ENCODE measurements at places on chromosomes 7 and 10.

DNA sequence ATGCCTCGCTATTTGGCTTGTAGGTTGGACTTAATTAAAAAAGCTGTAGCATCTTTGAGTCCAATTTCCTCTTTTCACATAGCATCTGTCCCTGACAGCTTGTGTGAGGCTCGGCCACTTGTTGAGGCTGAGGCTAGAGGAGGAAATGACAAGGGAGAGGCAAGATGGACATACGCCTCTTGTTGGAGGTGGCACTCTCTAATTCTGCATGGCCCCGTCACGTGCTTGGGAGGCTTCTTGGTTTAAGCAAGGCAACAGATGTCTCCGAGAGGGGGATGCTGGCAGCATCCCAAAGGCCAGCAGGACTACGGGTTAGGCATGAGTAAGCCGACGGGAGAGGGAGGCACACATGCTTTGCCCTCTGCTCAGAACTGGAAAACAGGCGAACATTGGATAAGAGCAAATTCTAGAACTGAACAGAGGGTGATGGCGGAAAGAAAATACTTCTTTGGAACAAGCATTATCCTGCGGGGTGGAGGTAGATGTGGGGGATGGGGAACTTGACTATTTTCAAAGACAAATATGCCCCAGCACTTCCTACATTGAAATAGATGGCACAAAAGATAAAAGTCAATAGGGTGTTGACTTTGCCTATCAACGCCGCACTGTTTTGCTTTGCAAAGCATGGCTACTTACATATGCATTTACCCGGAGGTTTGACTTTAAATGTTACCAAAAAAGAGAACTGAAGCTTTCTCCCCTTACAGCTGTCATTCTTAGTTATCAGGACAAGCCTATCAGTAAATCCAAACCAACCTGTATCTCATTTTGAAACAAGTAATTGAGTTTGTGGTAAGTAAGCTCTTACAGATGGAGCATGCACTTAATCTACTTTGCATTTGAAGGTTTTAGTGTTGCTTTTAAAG, 94.8 kb downstream of the CHN2 start:
- DNase-seq: peak; percentile 79

DNA sequence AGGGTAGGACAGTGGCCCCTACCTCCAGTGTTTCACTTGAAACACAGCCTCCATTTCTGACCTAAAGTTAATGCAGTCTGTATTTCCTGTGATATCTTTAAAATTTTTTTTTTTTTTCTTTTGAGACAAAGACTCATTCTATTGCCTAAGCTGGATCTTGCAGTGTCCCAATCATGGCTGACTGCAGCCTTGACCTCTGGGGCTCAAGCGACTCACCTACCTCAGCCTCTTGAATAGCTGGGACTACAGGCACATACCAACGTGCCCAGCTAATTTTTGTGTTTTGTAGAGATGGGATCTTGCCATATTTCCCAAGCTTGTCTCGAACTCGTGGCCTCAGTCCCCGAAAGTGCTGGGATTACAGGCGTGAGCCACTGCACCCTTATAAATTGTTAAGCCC, 16.7 kb upstream of the MGAM2 start:
- DNase-seq: no peak

GRCh38 chr10:56346845-56347415, 14.1 kb downstream of the ZWINT start:
- no peak for DNase-seq

- no peak for DNase-seq
Observed at GRCh38 chr10:120505056-120505455, 48.0 kb downstream of the PLPP4 start.

DNA sequence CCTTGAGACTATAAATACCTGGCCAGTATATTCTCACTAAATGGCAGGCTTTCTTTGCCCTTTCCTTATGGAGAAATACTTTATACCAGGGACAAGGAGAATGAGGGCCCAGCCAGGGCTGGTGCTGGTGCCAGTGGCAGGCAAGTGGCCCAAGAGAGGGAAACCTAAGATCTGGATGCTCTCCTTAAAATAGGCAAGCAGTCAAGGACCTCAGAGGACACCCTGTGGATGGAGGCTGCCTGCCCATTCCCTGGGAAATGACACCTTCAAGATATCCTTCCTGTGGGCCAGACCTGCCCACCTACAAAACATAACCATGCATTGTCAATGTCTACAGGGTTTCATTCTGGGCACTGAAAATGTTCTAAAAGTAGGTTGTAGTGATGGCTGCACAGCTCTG, 29.1 kb downstream of the POLR3A start:
- DNase-seq: no peak

DNA sequence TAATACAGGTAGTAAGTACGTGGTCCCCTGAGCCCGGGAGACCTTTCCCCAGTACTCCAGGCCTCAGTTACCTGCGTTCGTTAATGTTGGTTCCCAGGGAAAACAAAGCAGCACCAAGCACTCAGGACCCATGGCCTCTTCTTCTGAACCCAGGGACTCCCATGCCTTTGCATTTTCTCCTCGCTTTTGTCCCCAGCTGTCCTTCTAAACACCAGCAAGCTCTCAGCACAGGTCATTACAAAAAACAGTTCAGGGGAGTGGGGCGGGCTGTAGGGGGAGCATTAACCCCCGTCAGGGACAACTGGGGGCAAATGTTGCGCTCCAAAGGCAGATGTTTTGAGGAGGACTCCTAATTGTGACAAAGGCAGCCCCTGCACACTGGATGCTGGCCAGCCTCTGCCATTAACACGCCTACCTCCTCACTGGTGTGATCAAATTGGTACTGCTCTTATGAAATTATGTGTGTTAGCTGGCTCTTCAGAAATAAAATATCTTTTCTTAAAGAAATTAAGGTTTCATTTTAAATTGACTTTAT, 80.5 kb upstream of the LRGUK start:
- DNase-seq: no peak

DNA sequence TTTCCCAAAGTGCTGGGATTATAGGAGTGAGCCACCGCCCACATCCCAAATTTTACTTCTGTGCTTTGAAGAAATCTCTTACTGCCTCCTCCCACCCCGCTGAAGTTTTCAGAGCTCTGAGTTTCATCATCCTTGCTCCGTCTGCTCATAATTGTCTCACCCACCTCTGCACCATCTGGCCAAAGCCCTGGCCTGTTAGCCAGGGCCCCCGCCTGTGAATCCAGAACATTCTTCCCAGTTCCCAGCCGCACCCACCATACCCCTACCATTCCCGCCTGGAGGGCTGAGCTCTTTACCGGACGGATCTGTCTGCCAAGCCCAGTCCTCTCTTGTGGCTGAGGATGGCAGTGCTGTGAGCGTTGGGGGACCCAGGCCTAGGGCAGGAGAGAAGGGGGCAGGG, 14.5 kb downstream of the SSC4D start:
- no peak for DNase-seq

DNA sequence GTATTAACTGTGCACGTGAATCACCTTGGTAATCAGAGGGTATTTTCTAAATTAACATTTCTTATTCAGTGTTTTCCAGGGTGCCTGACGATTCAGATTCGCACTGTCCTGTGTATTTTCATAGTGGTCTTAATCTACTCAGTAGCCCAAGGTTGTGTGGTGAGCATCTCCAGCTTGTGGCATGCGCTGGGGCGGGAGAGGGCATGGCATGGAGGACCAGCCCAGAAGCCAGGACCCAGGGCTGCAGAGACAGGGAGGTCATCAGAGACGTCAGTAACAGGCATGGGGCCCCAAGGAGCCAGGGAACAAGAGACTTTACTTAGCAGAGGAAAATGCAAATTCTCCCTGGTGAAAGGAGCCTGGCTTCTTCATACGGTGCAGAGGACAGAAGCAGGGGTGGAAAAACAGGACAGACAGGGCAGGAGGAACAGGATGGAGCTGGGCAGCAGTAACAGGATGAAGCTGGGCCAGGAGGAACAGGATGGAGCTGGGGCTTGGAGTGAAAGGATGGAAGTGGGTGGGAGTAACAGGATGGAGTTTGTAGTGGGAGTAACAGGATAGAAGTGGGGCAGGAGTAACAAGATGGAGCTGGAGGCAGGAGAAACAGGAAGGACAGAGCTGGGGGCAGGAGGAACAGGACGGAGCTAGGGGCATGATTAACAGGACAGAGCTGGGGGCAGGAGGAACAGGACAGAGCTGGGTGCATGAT, 110.9 kb downstream of the ADCY1 start:
- DNase-seq: no peak

DNA sequence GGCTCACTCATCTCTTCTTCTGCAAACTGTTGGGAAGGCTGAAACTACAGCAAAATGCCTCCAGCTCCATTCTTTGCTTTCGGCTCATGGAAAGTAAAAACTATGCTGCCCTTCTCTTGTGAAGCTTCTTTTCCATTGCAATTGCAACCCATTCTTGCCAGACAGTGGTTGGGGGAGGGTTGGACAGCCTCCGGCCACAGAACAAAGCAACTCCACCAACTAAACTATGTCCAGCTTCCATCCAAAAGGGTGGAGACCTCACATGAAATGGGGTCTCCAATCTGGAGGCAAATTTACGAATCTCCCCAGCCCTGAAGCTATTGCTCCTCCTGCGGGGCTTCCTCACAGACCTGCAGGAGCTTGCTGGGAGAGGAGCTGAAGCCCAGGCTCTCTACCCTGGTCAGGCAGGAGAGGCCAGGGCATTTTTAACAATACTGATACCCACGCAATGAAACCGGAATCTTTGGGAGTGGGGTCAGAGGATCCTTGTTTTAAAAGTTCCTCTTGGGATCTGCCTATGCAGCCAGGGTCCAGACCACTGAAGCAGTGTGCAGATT, 549 bp downstream of the GPNMB start:
- no peak for DNase-seq

- DNase-seq: no peak
Observed at GRCh38 chr7:141017555-141017954, 2.8 kb upstream of the MRPS33 start.

DNA sequence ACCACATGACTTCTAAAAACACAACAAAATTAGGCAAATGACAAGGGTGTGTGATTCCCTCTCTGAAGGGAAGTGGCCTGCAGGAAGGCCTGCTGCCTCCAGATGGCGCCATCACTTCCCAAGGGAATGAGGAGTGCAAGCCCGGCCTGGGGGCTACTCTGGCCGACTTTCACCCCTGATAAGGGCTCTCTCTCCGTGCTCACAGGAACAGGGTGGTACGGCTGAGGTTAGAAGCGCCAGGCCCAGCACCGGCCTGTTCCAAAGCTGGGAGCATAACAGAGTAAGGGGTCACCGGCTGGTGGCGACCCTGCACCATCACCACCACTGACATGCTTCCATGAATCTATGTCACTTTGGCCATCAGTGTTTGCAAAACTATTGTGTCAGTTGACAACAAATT, 13.1 kb downstream of the RBP3 start:
- DNase-seq: peak; percentile 27

- DNase-seq: no peak
Observed at GRCh38 chr7:41445946-41446345, 256.9 kb downstream of the INHBA start.

DNA sequence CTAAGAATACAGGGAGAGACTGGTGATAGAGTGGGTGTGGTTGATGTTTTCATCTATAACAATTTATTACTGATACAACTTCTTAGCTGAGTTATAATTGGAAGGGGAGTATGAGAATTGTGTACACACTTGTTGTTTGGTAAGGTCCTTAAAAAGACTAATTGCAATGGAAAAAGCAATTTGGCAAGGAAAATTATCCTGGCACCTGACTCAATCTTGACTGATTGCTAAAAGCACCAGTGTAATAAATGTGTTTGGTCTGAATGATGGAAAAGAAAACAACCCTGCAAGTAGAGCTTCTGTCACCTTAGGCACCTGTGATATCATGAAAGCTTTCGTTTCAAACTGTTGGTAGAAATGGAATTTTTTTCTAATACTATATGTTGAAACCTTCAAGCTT, 6.7 kb upstream of the GSDME start:
- DNase-seq: no peak

DNA sequence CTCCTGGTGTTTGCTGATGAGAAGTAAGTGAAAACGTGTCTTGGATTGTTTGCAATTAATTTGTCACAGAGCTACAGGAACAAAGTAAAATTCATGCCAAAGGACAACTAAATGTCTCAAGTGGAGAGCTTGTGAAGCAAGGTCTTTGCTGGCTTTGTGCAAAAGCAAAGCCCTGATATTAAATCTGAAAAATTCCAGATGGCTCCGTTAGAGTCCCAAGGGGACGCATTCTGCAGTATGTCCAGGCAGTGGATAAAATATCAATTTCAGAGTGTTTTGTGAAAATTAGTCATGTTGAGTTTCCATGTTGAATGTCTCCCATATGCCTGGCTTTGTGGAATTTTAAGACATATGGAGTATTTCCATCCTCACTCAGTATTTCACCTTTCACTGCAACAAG, 102.5 kb upstream of the PTN start:
- DNase-seq: no peak

- DNase-seq: no peak
Observed at GRCh38 chr7:40698214-40698920, 563.6 kb downstream of the SUGCT start.

- DNase-seq: no peak
Observed at GRCh38 chr7:81685270-81685868, 84.5 kb downstream of the HGF start.

DNA sequence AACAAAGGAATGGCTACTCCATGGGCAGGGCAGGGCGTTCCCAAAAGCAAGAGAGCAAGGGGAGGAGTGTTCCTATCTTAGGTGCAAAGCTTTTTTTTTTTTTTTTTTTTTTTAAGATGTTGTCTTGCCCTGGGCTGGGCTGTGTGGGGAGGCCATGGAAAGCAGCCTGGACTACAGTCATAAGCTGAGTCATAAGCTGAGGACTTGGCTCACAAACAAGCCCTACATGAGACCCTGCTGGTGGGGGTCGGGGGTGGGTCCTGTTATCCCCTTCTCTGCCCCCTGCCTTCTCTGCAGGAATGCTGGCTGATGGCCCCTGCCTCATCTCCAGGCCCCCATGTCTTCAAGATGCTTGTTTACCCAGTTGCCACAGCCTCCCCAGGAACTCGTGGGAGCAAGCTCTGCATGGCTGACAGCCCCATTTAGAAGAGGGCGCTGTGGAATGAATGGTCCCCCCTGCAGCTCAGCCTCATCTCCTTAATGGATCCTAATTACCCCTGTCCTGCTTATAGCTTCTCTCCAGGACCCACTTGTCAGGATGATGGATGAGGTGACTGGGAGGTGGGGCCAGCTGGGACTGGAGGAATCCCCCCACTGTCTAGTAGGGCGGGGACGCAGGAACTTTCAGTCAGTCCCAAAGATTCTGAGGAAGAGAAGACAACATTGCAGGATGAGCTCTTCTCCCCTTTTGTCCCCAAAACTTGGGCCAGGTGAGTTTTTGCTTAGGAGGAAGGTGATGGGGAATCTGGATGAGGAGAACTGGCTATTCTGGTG, 340.8 kb upstream of the PODXL start:
- peak; percentile 11 for DNase-seq
